ENCODE measurements at places on chromosomes 2 and 18.

GRCh38 chr2:217797165-217797564 lies 205.6 kb downstream of the TNS1 start:
- no peak for DNase-seq

GRCh38 chr18:76486038-76486437 lies 9.0 kb downstream of the ZNF516 start:
- DNase-seq = no peak

GRCh38 chr2:70984576-70985282 lies 6.3 kb downstream of the ANKRD53 start:
- DNase-seq = peak; percentile 56

- DNase-seq = no peak
These were observed 98.6 kb downstream of the KCNS3 start for GRCh38 chr2:17976871-17977746.

- no peak for DNase-seq
These were observed 46.4 kb upstream of the BZW1 start for GRCh38 chr2:200765139-200765951.

- DNase-seq = no peak
These were observed 23.8 kb upstream of the CABYR start for GRCh38 chr18:24114924-24115549.
